ENCODE measurements at places on chromosomes 5 and 9. TPM values are rescaled to one million over a fixed set of nuclear protein-coding genes. Genes with fewer than 3 reads are reported as not detected.

ADAMTSL2 gene
- under 0.01 TPM for total RNA-seq

SIT1 gene
- total RNA-seq = not detected

INSL6 gene
- not detected for total RNA-seq

QRFP gene
- total RNA-seq = not detected

C9orf50 gene
- not detected for total RNA-seq

HTR4 gene
- total RNA-seq = not detected

SLC38A9 gene
- total RNA-seq = 50.9 TPM

ALDOB gene
- total RNA-seq = under 0.01 TPM

FGF1 gene
- total RNA-seq = 0.85 TPM

DNA sequence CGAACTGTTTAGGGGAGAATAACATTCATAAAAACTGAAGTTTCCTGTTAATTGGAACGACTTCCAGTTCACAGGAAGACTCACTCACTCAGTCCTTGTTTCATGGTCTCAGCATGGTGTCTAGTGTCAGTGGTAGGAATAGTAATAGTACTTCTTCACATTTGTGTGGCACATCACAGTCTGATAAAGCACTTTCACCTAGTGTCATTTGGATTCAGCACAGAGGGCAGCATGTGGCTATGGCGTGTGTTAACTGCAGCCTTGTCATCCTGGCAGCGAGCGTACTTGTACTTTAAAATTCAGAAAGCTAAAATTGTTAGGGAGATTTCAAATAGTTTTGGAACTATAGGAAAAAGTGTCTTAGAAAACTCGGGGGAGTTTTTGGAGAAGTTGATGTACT lies 72.4 kb downstream of the VCAN start:
- no peak for DNase-seq

GRCh38 chr5:151950706-151951105 lies 26.1 kb upstream of the GLRA1 start:
- no peak for DNase-seq

GRCh38 chr5:68823301-68823700 lies 270.5 kb upstream of the SLC30A5 start:
- DNase-seq = no peak

- no peak for DNase-seq
Observed at GRCh38 chr9:116635908-116636307, 51.2 kb upstream of the TRIM32 start.

DNA sequence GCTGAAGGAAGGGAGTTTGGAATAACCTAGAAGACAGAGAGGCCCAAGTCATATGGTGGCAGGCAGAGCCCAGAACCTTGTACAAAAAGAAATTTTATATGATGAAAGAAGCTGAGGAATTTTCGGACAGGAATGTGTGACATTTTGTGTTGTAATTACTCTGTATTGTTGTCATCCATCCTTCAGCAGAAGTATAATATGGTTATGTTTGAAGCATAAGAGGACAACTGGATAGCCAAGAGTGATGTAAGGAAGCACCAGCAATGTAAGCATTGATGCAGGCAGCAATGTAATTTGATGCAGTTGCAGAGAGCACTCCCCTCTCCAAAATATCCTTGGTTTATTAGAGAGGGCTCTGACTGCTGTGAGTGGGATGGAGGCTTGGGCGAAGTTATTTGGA lies 19.1 kb upstream of the SNX2 start:
- DNase-seq = no peak

- peak; percentile 59 for DNase-seq
Observed at GRCh38 chr5:61575103-61575502, 243.0 kb downstream of the ZSWIM6 start.

DNA sequence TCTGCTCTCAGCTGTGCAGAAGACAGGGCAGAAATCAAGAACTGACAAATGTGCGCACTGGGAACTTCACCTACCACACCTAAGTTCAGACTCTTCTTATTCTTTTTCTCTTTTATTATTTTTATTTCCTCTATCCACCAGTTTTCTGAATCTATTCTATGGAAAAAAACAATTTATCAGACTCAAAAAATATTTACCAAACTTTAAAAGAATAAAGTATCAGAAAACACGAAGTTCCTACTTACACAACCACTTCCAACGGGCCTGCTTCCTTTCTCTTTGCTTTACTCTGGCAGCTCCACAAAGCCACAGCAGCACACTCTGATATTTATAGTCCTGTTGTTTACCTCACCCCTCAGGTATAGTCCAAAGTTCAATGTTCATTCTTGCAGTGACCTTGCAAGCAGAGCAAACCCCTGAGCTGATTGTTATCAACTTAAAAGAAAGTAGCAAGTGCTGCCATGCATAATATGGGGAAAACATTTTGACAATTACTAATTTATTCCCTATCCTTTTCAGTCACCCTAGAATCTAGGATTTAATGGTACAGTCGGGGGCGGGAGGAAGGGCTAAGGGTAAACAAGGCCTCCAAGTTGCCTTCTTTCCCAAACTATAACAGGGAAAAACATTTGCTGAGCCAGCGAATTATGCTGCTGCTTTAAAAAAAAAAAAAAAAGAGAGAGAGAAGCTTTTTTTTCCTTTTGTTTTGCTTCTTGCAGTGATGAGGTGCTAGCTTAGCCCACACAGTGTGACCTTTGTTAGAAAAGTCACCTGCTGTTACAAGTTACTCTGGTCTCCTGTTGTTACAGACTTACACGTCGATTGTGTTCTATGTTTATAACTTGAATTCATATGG lies at the start of gene SELENOP:
TSS of gene SELENOP (minus strand) at position 302 of the 856 bp plus-strand sequence. CDS start 3,539 bp downstream, outside the sequence.
- DNase-seq = no peak

- DNase-seq = no peak
Observed at GRCh38 chr5:154514331-154514730, 36.3 kb upstream of the HAND1 start.

GRCh38 chr5:52998552-52999313 lies 9.6 kb downstream of the ITGA2 start:
- DNase-seq = no peak

DNA sequence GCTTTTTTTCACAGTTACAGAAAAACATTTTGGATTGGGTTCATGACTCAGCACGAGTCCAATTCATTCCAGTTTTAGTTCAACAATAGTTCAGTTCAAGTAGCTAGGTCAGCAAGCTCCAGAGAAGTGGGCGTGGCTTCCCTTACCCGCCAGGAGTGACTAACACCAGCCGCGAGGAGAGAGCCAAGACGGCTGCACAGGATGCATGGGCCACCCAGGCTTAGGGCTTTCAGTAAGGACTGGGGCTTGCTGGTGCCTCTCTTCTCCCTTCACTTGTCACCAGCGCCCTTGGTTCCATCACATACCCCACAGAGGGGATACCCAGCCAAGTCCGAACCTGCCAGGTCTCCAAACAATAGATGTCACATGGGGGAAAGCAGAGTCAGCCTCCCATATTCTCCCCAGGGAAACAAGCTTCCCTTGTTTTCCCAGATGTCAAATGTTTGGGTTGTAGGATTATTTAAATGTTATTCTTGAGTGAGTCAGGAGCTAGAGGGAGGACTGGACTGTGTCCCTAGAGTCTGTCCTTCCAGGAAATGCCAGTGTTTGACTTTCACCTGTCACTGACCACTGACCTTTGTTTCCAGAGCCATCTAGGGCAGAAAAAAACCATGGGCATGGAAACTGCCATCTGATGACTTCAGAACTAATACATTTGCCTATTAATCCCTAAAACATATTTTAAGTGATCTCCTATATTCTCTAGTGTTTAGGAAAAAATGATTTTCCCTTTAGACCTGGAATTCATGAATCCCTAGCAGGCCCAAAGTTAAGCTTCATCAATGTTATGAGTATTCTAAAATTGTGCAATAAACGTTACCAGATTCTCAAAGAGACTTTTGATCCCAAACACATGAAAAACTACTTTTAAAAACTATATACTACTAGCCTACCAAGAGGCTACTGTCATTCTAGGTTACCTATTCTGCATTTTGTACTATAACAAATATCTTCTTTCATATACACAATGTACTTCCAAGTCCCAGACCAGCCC lies 51.9 kb downstream of the NIPAL4 start:
- DNase-seq = peak; percentile 97

DNA sequence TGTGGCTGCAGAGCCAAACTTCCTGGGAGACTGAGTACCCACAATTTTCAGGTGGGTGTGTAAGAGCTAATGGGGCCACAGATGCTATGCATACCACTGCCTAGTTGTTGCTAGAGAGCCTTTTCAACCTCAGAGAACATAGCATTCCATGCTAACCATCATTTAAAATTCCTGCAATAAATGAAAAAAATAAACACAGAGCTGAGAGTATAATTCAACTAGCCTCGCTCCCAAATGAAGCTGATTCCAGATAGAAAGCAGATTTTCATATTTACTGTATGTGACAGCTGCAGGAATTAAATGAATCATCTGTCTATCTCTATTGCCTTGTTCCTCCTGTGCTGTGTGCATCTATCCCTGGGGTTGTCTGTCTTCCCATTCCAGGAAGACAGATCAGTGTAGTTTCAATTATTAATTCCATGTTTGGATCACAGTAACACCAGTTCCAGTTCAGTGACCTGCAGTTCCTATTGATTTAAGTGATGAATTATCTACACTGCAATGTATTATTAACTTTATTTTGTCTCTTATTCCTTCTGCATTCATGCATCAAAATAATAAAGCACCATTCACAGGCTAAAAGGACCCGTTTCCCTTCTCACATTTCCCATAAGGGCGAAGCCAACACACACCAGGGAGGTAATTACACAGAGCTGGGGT lies 324.5 kb downstream of the SLIT3 start:
- DNase-seq = no peak

DNA sequence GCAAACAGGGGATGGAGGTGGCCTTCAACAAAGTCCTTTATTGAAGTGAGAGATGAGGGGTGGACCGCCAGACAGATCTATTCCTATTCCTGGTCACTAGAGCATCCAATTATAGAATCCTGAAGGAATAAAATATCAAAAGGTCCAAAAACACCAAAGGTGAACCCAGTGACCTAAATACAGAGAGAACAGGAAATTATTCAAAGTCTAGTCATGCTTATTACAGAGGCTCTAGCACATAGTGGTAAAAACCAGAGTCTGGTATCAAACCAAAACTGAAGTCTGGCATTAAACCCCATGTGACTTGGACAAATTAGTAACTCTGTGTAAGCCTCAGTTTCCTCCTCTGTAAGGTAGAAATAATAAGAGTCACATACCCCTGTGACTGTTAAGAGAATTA lies 100.5 kb upstream of the SNX2 start:
- no peak for DNase-seq

- DNase-seq = no peak
Observed at GRCh38 chr9:125323615-125324014, 62.0 kb downstream of the GAPVD1 start.

GRCh38 chr5:55991768-55992486 lies 2.8 kb downstream of the IL6ST start:
- DNase-seq = peak; percentile 38

DNA sequence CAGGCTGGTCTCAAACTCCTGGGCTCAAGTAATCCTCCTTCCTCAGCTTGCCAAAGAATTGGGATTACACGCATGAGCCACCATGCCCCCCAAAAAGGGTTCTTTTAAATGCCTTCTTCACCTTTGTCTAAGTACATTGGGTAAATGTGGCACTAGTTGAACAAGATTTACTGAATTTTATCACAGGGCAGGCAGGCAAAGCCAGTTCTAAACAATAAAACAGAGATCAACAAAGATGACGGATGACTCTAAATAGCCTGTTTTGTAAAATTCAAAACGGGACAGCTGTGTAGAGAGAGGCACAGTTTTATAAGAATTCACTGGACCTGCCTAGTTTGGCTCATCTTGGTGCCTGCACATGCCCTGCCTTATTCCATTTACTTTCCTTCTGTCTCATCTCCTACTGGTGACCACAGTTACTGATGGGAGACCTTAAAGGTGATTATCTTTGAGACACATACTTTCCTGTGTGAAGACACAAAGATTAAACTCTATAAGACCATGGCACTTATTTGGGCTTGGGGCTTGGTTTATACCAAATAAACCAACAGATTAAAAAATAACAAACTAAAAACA lies 149.6 kb upstream of the DMRT1 start:
- DNase-seq = no peak

DNA sequence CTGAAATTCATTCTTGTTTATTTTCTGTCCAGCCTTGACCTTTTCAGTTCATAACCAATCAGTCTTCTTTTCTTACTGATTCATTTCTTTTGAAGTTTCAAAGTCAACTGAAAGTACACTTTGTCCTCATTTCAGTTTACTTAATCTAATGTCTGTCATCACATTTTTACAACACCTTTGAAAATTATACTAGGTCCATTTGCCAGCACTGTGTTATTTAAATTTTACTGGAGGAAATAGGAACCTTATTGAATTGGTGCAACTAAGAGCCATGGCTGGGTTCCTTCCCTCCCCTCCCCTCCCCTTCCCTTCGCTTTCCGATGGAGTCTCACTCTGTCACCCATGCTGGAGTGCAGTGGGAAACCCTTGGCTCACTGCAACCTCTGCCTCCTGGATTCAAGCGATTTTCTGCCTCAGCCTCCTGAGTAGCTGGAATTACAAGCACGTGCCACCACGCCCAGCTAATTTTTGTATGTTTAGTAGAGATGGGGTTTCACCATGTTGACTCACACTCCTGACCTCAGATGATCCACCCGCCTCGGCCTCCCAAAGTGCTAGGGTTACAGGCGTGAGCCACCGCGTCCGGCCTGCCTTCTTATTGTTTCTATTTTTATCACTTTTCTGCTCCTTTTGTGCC lies 6.3 kb downstream of the RMI1 start:
- no peak for DNase-seq

- no peak for DNase-seq
Observed at GRCh38 chr9:110298043-110298605, 39.5 kb downstream of the TXNDC8 start.

DNA sequence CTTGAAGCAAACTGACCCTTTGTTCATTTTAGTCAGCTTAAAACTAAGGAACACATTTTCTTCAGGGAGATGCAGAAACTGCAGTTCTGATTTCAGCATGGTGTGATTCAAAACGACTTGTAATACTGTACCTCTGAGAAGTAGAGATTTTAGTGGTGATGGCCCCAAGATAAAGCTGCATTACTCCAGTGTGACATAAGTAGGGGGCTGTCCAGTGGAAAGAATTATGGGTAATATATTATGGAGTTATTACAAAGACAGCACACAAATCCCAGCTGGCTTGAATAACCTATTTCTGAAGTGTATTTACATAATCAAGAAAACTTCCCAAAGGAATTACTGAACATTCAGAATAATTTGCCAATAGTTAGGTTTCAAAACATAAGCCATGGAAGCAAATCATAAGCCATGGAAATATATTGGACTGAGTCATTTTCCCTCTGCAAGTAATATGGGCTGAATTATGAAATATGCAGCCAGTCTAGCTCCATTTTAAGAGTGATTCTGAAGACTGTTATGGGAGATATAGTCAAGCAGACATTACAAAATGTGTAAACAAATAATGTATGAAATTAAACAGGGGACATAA lies 133.7 kb upstream of the FBXL17 start:
- DNase-seq = no peak

- DNase-seq = no peak
Observed at GRCh38 chr5:109550077-109550476, 139.7 kb upstream of the MAN2A1 start.

- DNase-seq = no peak
Observed at GRCh38 chr9:114936581-114936980, 6.2 kb upstream of the TNFSF8 start.

- no peak for DNase-seq
Observed at GRCh38 chr9:76269789-76270188, 124.4 kb downstream of the RFK start.
